ENCODE measurements at places on chromosomes 5 and 9.
A peak's percentile ranks its signal among the peaks of the same experiment; 100 is the strongest.

DNA sequence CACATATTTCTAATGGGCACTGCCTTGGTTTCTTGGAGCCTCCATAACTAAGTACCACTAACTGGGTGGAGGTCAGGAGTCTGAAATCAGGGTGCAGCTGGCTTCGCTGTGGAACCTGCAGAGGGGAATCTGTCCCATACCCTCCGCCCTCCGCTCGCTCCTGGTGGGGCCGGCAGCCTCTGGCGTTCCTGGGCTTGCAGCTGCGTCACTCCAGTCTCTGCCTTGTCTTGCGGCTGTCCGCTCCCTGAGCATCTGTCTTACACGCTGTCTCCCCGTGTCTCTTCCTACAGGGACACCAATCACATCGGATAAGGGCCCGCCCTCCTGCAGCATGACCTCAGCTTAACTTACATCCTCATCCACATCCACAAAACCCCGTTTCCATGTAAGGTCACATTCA lies 45.4 kb downstream of the NTNG2 start:
- no peak for DNase-seq

DNA sequence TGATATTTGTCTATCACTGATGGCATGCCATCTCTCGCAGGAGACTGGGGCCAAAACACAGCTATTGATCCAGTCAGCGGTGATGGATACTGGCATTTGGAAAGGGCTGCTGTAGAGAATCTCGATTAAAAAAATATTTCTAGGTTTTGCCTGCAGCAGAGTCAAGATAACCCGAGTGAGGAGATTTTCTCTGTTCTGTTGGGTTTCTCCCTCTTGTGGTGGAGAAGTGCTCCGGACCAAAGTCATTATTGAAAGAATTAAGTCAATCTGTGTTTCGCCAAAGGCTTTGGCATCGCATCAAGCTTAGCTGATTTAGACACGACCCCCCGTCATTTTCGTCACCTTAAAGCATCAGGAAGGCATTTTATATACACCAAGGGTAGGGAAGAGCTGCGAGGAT lies 97.1 kb upstream of the IRX2 start:
- DNase-seq, result no peak

- DNase-seq, result no peak
Observed at GRCh38 chr9:132370592-132370991, 15.8 kb upstream of the SETX start.

- no peak for DNase-seq
Observed at GRCh38 chr5:44613936-44614335, 194.8 kb upstream of the MRPS30 start.

DNA sequence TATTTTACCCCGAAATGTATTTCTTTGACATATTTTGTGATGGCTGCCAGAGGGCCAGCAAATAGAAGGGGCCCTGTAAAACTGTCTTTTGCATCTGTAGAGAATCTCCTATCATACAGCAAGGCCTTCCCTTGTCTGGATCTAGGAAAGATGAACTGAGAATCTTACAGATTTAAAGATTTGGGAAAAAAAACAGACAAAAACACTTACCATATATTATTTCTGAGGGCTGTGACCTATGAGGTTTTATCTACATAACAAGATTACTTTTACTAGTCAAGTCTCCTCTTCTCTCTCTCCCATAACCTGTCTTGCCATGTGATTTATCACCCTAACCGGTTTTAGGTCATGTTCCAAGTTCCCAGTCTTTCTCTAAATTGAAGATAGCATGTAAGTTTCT lies 599.2 kb upstream of the CDH6 start:
- no peak for DNase-seq

GRCh38 chr9:15299374-15299939 lies 7.6 kb downstream of the TTC39B start:
- DNase-seq, result peak; percentile 78

- DNase-seq, result no peak
Observed at GRCh38 chr5:158773161-158773560, 326.6 kb downstream of the EBF1 start.

- DNase-seq, result peak; percentile 39
Observed at GRCh38 chr5:52987711-52988331, 1.3 kb upstream of the ITGA2 start.

GRCh38 chr5:16589658-16590057 lies 27.1 kb downstream of the RETREG1 start:
- DNase-seq, result no peak

DNA sequence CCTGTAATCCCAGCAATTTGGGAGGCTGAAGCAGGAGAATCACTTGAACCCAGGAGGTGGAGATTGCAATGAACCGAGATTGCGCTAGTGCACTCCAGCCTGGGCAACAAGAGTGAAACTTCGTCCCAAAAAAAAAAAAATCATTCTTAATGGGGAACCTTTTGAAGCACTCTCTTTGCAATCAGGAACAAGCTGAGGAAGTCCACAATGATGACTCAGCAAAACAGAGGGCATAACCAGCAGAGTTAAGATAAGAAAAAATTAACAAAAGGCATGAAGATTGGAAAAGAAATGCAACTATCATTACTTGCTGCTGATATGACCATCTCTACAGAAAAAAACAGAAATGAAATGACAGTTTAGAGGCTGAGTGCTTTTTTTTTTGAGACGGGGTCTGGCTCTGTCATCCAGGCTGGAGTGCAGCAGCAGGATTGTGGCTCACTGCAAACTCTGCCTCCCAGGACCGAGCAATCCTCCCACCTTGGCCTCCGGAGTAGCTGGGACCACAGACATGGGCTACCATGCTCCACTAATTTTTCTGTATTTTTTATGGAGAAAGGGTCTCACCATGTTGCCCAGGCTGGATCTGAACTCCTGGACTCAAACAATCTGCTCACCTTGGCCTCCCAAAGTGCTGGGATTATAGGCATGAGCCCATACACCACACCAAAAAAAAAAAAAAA lies 88.0 kb downstream of the FNBP1 start:
- no peak for DNase-seq

DNA sequence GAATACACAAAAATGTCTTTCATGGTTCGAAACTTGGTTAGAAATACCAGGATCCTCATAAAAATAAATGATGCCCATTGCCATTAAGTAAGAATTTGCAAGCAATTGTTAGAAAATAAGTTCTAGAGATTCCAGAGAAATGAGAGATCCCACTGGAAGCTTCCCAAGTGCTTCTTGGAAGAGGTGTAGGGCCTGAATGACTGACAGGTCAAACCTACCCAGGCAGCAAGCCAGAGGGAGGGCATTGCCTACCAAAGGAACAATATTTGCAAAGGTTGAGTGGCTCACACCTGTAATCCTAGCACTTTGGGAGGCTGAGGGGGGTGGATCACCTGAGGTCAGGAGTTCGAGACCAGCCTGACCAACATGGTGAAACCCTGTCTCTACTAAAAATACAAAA lies 777.0 kb upstream of the WWC1 start:
- DNase-seq, result no peak

DNA sequence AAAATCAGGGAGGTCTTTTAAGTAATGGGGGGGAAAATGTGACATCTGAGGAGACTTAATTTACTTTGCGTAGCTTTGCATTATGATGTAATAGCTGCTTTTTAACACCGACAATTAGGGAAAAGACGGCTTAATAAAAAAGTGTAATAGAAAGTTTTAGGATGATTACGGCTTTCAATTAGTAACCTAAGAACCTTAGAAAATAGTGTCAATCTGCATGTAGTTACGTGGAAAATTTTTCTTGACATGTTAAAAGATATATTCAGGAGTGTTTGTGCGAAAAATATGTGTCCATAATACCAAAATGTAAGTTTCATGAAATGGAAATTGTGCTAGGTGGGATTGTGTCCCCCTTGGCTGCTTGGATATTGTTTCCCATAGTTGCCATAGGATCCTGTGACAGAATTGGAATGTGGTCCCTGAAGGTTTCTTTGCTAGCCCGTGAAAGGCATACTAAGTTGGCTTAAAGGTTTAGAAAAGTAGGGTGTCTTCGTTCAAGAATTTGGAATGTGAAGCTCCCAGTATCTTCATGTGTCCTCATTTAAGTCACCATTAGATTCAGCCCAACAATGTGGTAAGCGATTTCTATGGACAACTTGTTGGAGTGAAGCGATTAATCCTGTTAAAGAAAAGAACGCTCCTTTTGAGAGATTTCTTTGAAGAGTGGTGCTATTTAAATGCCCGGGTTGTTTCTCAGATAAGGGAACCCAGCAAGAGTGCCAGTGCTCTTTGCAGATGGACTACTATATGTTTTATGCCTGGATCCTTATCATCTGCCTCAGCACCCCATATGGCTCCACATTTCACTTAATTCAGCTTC lies 2.0 kb downstream of the RGMB start:
- no peak for DNase-seq

GRCh38 chr5:175677571-175677970 lies 19.7 kb downstream of the HRH2 start:
- DNase-seq, result no peak

- DNase-seq, result no peak
Observed at GRCh38 chr5:68325065-68325580, 109.6 kb downstream of the PIK3R1 start.

GRCh38 chr5:65762234-65762633 lies 40.2 kb downstream of the NLN start:
- no peak for DNase-seq

DNA sequence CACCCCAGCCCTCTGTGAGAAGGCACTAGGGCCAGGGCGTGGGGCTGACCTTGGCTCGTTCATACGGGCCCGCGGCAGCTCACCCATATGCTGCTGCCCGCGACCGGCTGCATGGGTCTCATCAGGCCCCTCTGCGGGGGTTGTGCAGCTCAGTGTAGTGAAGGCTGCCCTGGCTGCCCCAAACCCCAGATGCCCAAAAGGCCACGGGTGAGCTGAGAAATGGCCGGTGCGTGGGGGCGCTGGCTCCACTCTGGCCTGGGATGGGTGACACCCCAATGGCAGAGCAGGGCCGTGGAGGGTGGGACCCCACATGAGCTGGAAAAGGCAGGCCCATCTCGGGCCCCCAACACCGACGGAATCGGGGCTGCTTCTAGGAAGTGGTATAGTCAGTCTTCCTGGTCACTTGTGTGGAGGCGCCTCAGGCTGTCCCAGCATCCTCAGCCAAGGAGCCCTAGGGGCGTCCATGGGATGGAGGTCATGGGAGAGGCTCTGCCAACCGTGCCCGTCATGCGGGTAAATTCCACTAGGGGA lies 19.4 kb upstream of the LRRC14B start:
- no peak for DNase-seq

- DNase-seq, result no peak
Observed at GRCh38 chr5:56552612-56553268, 262.6 kb upstream of the MAP3K1 start.

DNA sequence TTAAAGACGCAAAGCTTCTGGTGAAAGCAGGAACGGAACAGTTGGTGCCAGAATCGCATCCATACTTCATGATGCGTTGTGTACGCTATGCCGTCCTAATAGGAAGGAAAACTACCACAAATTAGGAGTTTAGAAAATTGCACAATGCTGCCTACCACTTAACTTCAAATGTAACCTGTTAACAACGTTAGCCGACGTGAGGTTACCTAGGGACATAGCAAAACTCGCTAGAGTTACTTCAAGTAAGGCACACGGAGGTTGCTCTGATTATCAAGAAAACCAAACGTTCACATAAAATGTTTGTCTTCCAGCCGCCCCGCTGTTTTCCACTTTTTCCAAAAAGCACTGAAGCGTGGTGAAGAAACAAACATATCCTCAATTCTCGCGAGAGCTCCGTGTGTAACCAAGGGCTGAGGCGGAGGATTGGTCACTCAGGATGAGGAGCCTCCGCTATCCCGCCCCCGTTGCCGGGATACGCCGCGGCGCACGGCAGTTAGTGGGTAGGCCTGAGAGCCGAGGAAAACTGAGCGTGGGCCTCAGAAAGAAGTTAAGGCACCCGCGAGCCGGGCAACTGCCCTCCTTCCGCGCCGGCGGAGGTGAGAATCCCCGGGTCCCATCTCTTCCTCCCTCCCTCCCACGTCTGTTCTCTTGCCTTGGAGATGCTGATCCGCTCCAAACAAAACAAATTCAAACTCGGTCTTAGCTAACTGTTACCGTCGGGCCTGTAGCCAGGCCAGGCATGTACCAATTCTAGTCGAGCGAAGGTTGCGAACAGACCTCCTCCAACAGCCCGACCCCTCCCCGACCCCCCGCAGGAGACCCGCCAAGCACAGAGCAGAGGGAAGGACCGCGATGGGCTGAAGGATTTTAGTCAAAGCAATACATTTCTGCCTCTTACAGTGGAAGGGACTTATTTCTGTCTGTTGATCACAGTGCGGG lies at the start of gene IFT74:
Gene IFT74 (plus strand): TSS at position 492 of the 939 bp plus-strand sequence. CDS start 5,556 bp downstream, outside the sequence.
- peak; percentile 94 for DNase-seq
